ENCODE measurements at places on chromosomes 5 and 9.

- no peak for DNase-seq
These were observed 2.4 kb downstream of the EDF1 start for GRCh38 chr9:136863623-136864273.

GRCh38 chr5:10311595-10312425 is 4.1 kb upstream of the CMBL start:
- no peak for DNase-seq

GRCh38 chr5:56006094-56006493 is 11.3 kb upstream of the IL6ST start:
- DNase-seq: no peak

- DNase-seq: no peak
These were observed 104.2 kb downstream of the TRIM32 start for GRCh38 chr9:116791326-116791725.

- no peak for DNase-seq
These were observed 263.9 kb upstream of the TRPC7 start for GRCh38 chr5:136629125-136629792.
